Stimulated activated CD8-positive, alpha-beta memory T cell treated with anti-CD3 and anti-CD28 coated beads, Interleukin-4, amount 100 ng/mL, for 1 hour (primary cell): ENCODE measurements at places on chromosomes 2 and 18.

GRCh38 chr2:47767497-47767844 is 15.5 kb upstream of the MSH6 start:
- DNase-seq: no peak

- DNase-seq: no peak
Observed at GRCh38 chr2:159462201-159462785, 154.1 kb downstream of the BAZ2B start.

DNA sequence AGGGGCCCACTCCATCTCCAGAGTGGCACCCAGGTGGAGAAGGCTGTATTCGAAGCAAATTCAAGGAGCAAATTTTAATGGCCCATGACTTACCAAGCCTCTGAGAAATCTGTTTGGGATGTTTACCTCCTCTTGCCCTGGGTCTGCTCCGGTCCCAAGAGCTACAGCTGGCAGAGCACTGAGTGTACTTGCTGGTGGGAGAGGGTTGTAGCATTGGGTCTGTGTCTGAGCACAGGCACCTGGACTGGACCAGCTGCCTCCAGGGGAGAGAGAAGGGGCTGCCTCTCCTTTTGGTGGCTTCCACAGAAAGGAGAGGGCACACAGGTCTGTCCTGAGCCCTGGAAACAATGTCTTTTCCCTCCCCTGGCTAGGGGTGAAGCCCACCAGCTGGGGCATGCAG is 9.8 kb downstream of the EN1 start:
- DNase-seq: no peak

- no peak for DNase-seq
Observed at GRCh38 chr2:158495175-158495574, 38.4 kb downstream of the PKP4 start.

- DNase-seq: no peak
Observed at GRCh38 chr2:37638973-37639372, 32.5 kb downstream of the CDC42EP3 start.

DNA sequence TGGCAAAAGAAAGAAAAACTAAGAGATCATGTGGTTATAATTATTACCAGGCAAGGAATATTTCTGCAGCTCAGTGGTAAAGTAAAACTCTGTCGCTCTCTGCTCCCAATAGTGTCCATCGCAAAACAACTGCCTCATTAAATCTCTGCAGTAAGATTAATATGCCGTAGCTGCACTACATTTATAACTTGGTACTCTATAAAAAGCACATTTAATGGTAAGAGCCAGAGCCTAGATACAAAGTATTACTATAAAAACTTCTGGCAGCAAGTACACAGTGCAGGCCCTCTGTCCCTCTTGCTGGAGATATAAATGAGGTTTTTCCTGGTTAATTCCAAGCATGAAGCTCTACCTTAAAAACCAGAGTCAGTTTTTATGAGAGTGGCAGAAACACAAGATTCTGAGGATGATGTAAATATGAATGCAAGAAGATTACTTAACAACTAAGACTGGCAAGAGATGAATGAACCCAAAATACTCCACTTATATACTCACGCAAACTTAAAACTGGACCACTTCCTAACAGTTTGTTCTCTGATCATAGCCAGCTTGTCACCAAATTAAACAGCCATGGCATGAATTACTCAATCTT is 25.5 kb downstream of the ZNF521 start:
- no peak for DNase-seq

- DNase-seq: peak; percentile 72
Observed at GRCh38 chr2:69436938-69437750, at the start of gene NFU1. Gene NFU1, minus strand, starts transcription at chr2:69437435. Its CDS starts 13 bp downstream, at chr2:69437422.

GRCh38 chr2:85266146-85267041 is 61.4 kb downstream of the TGOLN2 start:
- DNase-seq: peak; percentile 46

DNA sequence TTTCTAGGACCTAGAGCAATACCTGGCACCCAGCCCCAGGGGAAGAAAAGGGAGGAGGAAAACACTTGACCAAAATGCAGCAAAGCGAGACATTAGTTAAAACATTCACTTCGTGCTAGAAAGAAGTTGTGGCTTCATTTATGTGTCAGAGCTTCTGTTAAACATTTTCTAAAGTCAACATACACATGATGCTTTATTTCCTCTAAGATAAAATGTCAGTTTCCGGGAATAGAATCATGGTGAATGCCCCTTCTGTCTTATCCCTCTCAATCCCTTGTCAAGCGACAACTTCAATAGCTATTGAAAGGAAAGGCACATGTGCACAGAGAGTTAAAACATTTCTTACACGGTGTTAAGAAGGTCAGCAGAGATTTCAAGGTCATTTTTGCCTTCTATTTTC is 404.6 kb upstream of the CWC22 start:
- no peak for DNase-seq

DNA sequence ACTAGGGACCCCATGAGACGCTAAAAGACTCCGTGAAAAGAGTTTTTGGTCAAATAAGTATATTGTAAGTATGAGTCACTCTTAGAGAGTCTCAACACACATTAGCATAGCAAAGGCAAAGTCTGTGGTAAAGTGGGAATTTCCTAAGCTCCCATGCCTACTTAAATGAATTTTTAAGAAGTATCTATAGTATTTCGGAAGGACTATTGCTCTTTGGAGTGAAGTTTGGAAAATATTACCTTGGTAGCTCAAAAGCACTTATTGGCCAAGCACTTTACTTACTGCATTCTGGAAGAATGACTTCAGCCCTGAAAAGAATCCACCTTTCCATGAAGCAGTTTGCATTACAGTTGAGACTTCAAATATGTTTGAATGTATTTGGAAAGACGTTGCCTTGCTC is 57.1 kb downstream of the CAVIN2 start:
- DNase-seq: no peak

- no peak for DNase-seq
Observed at GRCh38 chr18:55064760-55065159, 105.5 kb upstream of the CCDC68 start.

- DNase-seq: no peak
Observed at GRCh38 chr2:160334028-160334741, 134.1 kb upstream of the ITGB6 start.

DNA sequence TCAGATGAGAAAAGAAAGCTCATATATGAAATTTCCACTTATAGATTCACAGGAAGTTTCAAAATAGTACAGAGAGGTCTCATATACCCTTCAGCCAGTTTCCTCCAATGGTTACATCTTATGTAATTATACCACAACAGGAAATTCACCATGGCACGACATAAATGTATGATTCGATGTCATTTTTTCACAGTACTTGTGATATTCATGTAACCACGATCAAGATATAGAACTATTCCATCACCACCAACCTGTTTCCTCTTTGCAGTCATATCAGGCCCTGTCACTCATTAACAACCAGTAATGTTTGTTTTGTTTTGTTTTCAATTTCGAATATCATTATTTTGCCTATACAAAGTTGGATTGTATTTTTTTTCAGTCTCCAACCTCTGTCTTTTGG is 314.3 kb upstream of the POU3F3 start:
- DNase-seq: no peak

- no peak for DNase-seq
Observed at GRCh38 chr2:190693533-190694232, 44.8 kb downstream of the NAB1 start.

- no peak for DNase-seq
Observed at GRCh38 chr2:205679410-205680009, 2.8 kb upstream of the NRP2 start.

GRCh38 chr2:225334514-225334913 is 65.0 kb upstream of the NYAP2 start:
- DNase-seq: no peak

DNA sequence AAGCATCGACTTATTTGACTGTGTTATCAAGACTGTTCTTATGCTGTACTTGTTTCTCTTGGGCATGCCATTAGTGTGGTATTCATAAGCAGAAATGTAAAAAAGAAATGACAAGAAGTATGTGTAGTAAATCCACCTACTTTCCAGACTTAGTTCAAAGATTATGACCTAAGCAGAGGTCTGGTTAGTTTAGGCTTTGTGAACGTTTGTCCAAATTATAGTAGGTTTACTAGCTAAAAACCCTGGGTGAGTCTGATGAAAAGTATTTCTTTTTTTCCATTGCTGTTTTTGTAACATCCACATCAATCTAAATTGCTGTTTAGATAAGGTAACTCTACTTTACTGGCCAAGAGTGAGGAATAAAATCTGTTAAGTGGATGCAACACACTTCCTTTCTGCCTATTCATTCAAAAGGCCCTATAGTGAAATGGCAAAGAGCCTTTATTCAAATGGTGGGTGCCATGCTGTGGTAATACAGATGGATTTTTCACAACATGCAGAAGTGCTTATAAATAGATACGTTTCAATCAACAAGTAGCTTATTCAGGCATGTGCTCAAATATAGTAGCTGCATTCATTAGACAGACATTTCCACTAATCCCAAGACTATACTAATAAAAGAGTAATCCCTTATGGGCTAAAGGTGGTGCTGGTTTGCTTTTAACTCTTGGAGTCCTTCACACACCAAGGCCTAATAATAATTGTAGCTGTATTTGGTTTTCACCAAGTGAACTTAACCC is 122.5 kb upstream of the LTBP1 start:
- no peak for DNase-seq

- DNase-seq: no peak
Observed at GRCh38 chr2:216596236-216596979, 36.8 kb upstream of the IGFBP2 start.

DNA sequence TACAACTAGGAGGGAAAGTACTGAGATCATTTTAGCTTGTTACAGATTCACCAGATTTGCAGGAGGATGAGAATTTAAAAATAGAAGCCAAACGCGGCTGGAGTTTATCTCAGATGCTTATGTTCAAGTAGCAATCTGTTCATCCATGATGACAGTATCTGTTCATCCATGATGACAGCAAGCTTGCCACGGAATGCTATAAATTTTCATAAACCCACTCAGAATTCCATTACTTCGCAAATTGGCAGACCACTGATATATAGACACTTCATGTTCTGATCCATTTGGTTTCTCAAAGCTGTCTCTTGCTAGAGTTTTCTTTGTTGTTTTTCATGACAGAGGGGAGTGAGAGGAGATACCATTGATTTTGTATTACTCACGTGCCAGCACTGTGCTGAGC is 84.2 kb downstream of the GAREM1 start:
- no peak for DNase-seq

GRCh38 chr2:94993176-94994062 is 32.1 kb upstream of the MAL start:
- no peak for DNase-seq

DNA sequence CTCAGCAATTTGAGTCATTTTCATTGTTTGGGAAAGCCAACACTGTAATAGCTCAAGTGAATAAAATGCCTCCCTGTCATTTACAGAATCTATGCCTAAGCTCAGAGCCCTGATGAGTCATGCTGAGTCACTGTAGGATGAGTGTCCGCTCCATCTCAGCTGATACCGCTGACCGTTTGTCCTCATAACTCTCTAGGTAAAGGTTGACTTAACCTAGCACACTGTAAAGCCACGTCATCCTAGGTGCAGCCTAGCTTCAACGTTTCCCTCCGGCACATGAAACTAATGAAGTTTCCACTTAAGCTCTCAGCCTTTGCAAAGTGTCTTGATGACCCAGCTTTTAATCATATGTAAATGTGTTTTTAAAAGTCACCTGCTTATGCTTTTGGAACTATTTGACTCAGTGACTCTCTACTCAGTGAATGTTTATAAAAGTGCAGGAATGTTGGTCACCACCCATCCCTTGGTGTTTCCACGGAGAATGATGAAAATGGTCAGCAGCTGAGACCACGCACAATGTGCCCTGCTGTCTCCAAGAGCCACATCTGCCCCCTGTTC is 154.0 kb downstream of the PMAIP1 start:
- DNase-seq: no peak

GRCh38 chr2:168614172-168615018 is 158.3 kb downstream of the CERS6 start:
- no peak for DNase-seq

DNA sequence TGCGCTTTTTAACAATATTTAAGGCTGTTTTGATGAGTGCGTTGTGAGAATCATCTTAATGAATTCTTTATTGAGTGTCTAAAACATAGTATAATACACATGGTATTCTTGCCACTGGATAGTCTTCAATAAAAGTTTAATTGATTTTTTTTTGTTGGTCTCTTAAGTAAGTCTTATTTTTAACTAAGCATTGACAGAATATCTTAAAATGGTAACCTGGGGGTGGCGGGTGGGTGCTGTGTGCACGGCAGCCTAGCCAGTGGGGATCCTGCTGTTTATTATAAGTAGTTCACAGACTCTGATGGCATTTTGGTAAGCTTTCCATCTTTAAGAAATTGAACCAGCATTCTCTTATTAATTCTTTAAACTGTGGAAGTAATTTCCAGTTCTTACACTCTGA is 6.0 kb downstream of the SOX11 start:
- DNase-seq: no peak

GRCh38 chr2:39933196-39933595 is 154.1 kb upstream of the THUMPD2 start:
- DNase-seq: no peak

DNA sequence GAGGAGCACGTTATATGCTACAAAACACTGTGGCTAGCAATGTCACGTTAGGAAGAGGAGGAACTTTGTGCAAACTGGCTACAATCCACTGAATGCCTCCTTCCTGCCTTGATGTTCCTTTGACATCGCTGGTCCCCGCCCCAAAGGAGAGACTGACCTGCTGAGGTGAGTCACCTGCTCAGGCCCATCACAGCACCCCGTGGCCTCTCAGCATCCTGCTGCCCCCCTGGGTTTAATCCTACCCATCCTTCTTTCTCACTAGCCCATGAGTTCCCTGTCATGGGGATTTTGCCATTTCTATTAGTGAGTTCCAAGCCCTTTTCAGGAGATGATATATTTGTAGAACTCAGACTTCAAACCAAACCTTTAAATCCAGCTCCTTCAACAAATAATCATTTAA is 16.2 kb downstream of the DLGAP1 start:
- no peak for DNase-seq

DNA sequence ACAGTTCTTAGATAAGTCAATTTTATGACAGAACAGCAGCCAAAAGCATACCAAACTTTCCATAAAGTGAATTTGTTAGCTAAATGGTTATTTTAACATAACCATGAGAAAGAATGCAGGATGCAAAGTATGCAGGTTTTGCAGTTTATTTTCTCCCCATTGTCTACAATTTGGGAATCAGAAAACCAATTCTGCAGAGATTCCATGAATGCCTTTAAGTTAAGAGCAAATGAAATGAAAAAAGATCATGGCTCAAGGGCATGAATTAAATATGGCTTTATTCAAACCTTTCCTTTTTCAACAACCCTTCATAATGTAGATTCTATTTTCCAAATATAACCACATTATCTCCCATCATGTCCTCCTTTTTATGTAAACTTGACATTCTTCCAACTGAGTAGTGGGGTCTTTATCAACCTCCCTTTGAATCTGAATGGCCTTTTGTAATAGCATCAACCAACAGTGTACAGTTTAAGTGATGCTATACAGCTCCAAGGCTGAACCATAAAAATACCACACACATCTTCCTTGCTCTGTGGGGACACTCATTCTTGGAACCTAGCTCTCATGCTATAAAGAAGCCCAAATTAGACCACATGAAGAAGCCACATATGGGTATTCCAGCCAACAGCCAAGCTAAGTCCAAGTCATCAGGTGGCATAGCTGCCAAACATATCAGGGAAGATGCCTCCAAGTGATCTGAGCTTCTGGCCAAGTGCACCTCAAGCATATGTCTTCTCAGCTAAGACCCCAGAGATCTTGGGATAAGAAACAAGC is 49.8 kb downstream of the PIAS2 start:
- DNase-seq: no peak

- DNase-seq: no peak
Observed at GRCh38 chr2:147231607-147232006, 613.2 kb upstream of the ACVR2A start.

- no peak for DNase-seq
Observed at GRCh38 chr2:121360566-121361300, 75.7 kb upstream of the TFCP2L1 start.
